ENCODE measurements at places on chromosomes 12 and 14.

DNA sequence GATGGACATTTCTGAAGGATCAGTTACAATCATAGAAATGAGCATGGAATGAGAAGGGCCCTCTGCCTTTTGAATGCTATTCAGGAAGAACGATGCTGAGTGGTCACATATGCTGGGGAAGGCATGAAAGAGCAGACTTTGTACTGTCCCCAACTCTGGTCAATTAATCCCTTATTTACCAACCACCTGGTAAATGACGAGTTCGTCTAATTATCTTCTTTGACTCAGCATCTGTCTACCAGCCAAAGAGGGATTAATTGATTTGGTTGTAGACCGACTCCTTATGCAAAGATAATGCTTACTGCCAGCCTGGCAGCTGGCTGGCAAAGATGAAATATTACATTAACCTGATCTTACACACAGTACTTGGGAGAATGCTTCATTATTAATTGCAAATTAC lies 152.2 kb downstream of the CHST11 start:
- no peak for DNase-seq

- DNase-seq = no peak
These were observed 16.5 kb downstream of the HEBP1 start for GRCh38 chr12:12983420-12984035.

DNA sequence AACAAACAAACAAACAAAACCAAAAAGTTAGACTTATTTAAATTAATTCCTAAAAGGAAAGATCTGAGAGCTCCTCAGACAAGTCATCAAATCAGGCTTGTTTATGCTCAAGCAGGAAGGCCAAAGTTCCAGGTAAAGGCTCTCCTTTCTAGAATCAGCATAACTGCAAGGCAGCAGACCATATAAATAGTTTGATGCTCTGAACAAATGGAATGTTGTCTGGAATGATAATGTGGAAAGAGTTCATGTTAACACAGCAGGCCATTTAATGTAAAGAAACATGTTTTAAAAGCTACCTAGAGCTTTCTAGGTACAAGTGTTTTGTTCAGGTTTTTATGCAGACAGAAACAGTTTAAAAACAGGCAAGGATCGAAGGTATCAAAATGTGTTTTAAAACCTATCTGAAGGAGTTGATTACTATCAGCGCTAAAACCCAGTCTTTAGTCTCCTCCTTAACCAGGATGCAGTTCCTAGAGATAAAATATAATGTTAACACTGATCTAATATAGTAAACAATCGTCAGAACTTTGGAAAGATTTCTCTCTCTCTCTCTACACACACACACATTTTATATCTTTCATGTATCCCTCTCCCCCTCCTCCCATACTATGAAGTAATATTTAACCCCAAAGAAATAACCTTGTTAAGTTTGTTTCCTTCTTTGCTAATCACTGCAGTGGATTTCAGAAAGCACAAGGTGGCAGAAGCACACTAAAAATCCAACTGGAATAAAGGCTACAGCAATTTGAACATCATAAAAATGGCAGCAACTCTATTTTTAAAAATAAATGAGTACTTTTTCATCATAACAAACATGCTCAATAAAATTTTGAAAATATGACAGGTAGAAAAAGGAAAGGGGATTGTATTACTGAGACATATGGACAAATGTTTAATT lies 135.5 kb downstream of the PAWR start:
- DNase-seq = no peak

DNA sequence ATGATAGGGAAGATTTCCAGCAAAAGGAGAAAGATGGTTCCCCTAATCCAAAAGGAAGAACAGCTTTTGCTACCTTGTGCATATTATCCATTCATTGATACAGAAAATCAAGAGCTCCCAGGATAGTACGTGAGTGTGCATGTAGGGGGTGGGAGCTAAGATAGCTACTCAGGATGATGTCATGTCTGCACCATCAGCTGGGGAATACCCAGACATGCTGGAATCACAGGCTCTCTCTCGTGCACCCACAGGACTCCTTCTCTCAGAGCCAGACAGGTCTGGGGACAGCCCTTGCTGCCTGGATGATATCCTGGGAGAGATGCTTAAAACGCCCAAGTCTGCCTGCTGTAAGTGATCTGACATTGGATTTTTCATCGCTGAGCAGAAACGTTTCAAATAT lies 38.9 kb downstream of the FOXN3 start:
- DNase-seq = no peak

DNA sequence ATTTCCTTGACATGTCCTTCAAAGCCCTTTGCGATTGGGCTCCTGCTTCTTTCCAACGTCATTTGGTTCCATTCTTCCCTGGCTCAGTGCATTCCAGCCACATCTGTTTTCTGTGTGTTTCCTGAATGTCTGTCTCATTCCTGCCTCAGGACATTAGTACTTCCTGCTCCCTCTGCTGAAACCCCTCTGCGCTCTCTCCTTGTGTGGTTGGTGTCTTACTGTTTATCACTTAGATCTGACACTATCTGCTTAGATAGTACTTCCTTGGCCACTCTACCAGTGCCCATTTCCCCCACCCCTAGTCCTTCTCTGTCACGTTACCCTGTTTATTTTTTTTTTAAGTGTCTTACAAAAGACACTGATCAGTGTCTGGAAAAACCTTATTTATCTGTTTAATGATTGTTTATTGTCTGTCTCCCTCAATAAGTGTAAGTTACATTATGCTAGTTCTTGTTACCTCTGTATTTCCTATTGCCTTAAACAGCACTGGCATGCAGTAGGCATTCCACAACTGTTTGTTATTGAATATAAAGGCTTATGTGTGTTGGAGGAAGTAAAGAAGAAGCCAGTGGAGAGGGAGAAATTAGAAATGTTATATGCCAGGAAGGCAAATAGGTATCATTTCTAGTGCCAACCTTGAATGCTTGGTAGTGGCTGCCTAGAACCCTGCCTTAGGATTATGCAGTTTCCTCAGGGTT lies 21.5 kb downstream of the DYRK2 start:
- no peak for DNase-seq

DNA sequence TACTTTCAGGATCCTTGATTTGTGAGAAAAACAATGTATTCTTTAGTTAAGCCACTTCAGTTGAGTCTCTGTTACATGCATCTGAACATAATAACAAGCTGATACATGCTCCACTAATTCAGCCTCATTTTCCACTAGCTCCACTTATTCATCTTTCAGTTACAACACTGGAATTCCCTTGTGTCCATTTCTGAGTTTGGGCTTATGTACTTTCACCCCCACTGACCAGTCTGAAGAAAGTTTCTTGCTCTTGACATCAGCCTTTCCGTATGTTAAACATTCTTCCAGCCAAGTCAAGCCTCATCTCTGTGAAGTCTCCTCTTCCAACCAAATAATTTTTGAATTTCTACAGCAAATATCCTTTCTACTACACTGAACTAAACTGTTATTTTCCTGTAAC lies 592.5 kb upstream of the NOVA1 start:
- DNase-seq = no peak

DNA sequence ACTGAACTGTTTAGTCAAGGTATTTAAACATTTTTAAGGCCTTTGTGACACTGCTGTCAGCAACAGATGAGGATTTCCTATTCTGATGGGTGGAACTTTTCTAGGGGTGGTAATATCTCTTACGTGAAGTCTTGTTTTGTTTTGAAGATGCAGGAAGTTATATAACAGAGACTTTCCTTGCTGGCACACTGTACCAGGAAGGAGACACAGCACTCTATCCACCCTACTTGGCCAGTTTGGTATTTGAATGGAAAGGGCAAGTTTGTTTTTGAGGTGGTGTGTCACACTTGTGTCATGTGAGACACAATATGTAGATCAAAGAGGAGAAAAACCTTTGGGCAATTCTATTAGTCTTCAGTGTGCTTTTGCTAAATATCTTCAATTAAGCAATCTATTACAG lies 51.6 kb upstream of the SRP54 start:
- DNase-seq = no peak

DNA sequence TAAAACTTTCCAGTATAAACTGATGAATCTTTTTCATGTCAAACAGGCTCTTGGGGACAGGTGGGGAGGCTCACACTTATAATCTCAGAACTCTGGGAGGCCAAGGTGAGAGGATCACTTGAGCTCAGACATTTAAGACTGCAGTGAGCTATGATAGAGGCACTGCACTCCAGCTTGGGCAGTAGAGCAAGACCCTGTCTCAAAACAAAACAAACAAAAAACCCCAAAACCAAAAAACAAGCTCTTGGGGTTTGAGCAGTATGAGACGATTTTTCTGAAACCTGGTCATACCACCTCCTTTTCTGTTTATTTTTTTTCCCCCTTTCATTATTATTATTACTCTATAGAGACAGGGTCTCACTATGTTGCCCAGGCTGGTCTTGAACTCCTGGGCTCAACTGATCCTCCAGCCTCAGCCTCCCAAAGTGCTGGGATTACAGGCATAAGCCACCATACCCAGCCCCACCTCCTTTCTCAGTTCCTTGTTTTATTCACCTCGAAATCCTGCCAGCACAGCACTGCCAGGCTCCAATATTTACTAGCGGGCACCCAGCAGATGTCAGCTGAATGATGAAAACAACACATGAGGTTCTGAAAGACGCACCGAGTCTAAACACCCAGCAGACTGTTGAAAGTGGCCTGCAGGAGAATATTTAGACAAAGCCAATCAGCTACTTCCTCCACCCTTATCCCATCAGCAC lies 19.5 kb upstream of the CDK17 start:
- DNase-seq = no peak

DNA sequence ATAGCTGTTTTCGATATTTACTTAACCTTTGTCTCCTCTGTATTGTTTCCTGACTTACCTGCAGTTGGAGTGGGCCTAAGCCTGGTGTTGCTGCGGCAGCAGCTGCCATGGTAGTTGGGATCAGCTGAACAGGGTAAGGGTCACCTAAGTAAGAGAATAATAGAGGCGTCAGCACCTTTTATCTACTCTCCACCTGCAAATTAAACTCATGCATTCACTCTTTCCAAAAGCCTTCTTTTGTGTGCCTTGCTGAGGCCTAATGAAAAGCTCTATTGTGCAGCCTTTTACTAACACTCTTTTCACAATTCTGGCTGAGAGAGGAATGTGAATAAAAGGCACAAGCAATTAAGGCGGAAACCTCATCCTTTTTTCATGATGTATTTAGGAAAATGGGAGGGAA lies 308.7 kb downstream of the SOX5 start:
- no peak for DNase-seq

DNA sequence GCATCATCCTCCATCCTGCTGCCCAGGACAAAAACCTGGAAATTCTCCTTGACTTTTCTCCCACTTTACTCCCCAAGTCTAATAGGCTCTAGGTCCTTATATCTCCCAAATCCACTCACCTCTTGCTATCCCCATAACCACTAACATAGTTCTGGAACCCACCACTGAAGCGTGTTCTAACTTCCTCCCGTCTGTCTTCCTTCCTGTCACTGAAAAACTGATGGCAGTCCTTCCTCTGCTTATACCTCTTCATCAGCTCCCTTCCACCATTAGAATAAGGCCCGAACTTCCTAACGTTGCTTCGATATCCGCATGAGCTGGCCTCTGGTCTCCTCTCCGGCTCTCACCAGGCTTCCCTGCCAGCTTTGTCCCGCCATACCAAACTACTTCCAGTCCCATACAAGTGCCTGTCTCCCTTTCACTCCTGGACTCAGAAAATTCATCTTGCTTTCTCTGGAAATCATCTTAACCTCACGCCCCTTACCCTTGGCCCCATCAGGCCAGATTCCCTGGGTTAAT lies 63.0 kb upstream of the BCL2L14 start:
- DNase-seq = no peak

- no peak for DNase-seq
These were observed 3.5 kb downstream of the SERPINA5 start for GRCh38 chr14:94584591-94585280.

DNA sequence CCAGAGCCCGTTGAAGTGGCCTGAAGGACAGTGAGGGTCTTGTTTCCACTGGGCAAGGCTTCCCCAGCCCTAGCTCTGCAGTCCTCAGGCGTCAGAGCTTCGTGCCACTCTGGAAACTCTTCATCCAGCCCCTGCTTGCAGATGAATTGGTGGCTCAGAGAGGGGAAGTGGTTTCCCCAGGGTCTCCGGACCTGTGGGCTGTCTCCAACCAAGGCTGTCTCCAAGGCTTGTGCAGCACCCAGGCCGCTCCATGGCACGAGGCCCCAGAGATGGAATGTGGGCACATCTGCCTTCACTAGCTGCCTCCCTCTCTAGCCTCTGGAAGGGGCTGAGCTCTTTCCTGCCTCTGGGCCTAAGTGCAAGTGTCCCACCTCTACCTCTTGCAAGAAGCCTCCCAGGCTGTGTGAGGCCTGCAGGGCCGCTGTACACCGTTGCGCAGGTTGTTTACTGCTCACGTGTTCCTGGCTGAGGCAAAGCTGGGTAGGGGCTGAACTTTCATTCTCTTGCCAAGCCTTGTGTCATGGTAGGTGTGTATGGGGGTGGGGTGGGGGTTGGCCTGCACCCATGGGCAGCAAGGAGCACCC lies 11.1 kb downstream of the RIN3 start:
- no peak for DNase-seq

GRCh38 chr14:22225516-22226140 lies 363.4 kb downstream of the DAD1 start:
- no peak for DNase-seq

- DNase-seq = peak; percentile 34
These were observed 36.3 kb upstream of the STK38L start for GRCh38 chr12:27207615-27208413.

- no peak for DNase-seq
These were observed 61.1 kb upstream of the RIN3 start for GRCh38 chr14:92452471-92452870.

DNA sequence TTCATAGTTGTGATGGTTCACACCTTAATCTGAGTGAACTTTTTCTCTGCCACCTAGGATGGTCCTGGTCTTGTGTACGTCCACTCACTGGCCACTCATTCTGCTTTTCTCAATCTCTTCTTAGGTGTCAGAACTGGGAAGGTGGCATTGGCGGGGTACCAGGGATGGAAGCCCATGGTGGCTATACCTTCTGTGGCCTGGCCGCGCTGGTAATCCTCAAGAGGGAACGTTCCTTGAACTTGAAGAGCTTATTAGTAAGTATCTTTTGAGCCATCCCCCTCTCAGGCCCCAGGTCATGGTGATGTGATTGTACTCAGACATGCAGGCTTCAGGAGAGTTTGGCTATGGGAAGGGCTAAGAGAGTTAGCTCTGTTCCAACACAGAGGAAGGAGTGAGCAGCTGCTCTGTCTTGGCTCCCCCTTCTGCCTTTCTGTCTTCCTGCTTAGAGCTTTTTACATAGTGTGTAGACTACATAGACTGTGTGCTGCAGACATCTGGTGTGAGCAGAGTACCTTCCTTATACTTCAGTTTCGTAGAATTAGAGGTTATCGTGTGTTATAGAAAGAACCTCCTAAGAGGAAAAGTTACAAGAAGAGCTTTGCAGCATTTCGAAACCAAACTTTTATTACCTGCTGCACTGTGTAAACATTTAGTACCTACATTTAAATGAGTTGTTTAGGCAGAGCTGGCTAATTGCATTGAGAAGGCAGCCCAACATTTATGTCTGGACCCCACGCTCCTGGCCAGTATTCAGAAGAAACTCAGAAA lies 54.2 kb downstream of the FNTB start:
- DNase-seq = no peak

GRCh38 chr12:69502345-69503081 lies 32.3 kb downstream of the FRS2 start:
- DNase-seq = no peak
